ENCODE measurements at places on chromosomes 6 and 20. TPM values are rescaled to one million over a fixed set of nuclear protein-coding genes. Genes with fewer than 3 reads are reported as not detected.
A peak's percentile ranks its signal among the peaks of the same experiment; 100 is the strongest.

The BPIFB3 gene
- not detected for total RNA-seq

The PRSS35 gene
- total RNA-seq: 1.2 TPM

The SEL1L2 gene
- 0.49 TPM for total RNA-seq

GRCh38 chr20:12997128-12997655, 11.6 kb upstream of the SPTLC3 start:
- no peak for ATAC-seq

GRCh38 chr6:150686566-150686965, 86.9 kb downstream of the PLEKHG1 start:
- ATAC-seq: no peak

DNA sequence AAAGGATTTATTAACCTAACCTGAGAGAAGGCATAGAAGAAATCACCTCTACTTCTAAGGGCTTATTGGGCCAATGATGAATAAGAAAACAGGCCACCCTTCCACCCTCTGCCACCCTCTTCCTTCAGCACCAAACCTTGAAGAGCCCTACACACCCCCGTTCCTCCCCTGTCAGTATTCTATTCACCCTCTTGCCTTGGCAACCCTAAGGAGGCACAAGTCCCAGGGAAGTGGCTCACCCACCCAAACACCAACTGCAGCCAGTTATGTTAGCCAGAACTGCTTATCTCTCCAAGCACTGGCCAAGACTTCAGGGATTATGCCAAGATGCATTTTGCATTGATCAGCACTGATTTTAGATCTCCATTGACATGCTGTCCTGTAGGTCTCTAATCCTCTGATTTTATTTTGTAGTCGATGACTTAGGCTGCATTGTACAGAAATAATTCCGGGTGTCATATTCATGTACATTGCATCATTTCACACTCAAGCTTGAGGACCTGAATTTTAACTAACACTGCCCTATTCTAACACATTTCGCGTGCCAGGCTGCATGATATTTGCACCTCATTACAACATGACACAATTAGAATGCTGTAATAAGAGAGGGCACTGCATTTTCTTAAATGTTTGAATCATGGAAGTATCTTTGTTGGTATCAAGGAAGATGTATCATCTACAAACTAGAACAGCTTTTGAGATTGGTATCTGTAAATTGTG, 15.7 kb downstream of the CNKSR3 start:
- peak; percentile 9 for ATAC-seq

DNA sequence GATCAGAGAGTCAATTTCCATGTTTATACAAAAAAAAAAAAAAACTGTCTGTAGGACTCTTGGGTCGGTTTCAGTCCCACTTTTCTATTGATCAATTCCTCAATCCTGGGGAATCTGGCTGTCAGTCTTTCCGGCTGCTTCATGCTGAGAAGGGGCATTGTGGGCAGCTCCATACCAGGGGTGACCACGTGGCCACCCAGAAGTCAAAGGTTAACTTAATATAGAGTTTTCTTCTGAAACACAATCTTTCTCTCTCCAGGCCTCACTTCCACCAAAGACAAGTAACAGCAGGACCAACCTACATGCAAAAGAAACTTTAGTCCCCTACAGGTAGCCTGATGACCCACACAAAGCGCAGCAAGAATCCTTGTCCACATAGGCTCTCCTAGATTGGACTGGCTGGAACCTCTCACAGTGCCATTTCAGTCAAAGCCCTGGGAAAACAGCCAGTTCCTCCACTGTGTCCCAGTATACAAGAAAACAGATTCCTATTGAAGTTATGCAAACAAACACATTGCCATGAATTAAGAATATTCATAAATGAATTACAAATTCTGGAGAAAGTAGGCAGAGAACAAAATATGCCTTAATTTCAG, 18.5 kb upstream of the SERPINB9 start:
- ATAC-seq: no peak

- no peak for ATAC-seq
Observed at GRCh38 chr20:3532089-3532615, 61.3 kb downstream of the ATRN start.
